CD8-positive, alpha-beta memory T cell (primary cell): ENCODE measurements at places on chromosomes 4 and X. TPM values are rescaled to one million over a fixed set of nuclear protein-coding genes. Genes with fewer than 3 reads are reported as not detected.

DNA sequence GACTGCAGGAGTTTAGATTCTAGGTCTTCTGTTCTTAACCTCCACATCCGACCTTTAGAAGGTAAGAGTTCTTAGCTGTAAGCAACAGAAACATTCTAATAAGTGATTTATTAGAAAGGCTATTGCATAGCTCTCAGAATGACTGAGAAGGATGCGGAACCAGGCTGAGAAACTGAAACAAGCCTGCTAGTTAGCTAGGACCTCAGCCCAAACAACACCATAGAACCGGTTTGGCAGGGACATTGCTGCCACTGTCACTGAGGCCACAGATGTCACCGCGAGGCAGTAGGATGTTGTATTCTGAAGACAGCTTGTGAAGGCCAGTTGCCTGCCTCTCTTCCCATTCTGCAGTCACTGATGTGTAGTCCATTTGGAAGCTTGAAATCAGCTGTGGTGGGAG, 160.0 kb upstream of the ARX start:
- no peak for DNase-seq
- no peaks in the 10 kb centered on the region for H3K36me3 ChIP-seq
- H3K4me1 ChIP-seq, result no peaks in the 10 kb centered on the region
- no peak overlapping the region for H3K27ac ChIP-seq
- H3K27me3 ChIP-seq, result no peaks in the 10 kb centered on the region
- no peak overlapping the region for H3K4me3 ChIP-seq

GRCh38 chr4:109592367-109592766, 32.3 kb downstream of the MCUB start:
- no peak overlapping the region for H3K4me3 ChIP-seq
- H3K36me3 ChIP-seq, result no peaks in the 10 kb centered on the region
- H3K27me3 ChIP-seq, result no peaks in the 10 kb centered on the region
- no peak for DNase-seq
- H3K4me1 ChIP-seq, result peaks cover 40% of the 10 kb centered on the region
- no peak overlapping the region for H3K27ac ChIP-seq

Gene OR13H1
- not detected for total RNA-seq

DNA sequence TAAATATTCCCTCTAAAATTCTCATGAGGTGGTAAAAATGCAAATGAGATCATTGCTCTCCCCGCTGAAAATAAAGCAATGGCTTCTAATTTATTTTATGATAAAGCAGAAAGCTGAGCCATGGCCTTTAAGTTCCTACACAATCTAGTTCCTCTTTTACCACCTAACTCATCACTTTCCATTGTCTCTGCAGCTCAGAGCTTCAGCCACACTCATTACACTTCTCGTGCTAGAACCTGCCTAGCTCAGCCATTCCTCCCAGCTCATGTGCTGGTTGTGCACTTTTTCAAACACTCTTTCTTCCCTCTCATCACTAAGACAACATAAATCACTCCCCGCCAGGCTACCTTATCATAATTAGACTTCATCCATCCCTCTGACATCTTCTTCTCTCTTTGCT, 1112.1 kb upstream of the PRKX start:
- DNase-seq, result no peak
- no peaks in the 10 kb centered on the region for H3K36me3 ChIP-seq
- no peak overlapping the region for H3K27ac ChIP-seq
- no peaks in the 10 kb centered on the region for H3K4me1 ChIP-seq

GRCh38 chr4:81180916-81181315, 34.1 kb downstream of the PRKG2 start:
- H3K27ac ChIP-seq, result no peak overlapping the region
- no peak overlapping the region for H3K4me3 ChIP-seq
- H3K27me3 ChIP-seq, result no peaks in the 10 kb centered on the region

GRCh38 chr4:24473309-24473721, 111.0 kb downstream of the DHX15 start:
- no peak for DNase-seq
- H3K27ac ChIP-seq, result no peak overlapping the region
- H3K36me3 ChIP-seq, result no peaks in the 10 kb centered on the region
- peaks cover 4% of the 10 kb centered on the region for H3K4me1 ChIP-seq

Gene FMR1NB
- not detected for total RNA-seq

DNA sequence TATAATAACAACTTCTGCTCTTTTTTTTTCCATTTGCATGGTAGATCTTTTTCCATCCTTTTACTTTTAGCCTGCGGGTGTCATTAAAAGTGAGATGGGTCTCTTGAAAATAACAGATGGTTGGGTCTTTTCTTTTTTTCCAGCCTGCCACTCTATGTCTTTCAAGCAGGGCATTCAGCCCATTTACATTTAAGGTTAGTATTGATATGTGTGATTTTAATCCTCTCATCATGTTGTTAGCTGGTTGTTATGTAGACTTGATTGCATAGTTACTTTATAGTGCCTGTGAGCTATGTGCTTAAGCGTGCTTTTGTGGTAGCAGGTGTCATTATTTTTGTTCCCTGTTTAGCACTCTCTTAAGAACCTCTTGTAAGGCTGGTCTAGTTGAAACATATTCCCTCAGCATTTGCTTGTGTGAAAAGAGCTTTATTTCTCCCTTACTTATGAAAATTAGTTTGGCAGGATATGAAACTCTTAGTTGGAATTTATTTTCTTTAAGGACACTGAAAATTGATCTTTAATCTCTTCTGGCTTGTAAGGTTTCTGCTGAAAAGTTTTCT, 326.1 kb downstream of the SH3BGRL start:
- no peak overlapping the region for H3K4me3 ChIP-seq
- H3K36me3 ChIP-seq, result no peaks in the 10 kb centered on the region
- no peaks in the 10 kb centered on the region for H3K27me3 ChIP-seq
- DNase-seq, result no peak
- no peaks in the 10 kb centered on the region for H3K4me1 ChIP-seq

- peaks cover 3% of the 10 kb centered on the region for H3K27me3 ChIP-seq
- H3K36me3 ChIP-seq, result no peaks in the 10 kb centered on the region
- peak overlapping the region; percentile 55 for H3K4me3 ChIP-seq
- DNase-seq, result no peak
- H3K27ac ChIP-seq, result peak overlapping the region; percentile 22
Measured at GRCh38 chr4:2417226-2417764, 1.1 kb downstream of the ZFYVE28 start.

GRCh38 chrX:53262918-53263394, 18.4 kb downstream of the IQSEC2 start:
- no peaks in the 10 kb centered on the region for H3K27me3 ChIP-seq
- H3K36me3 ChIP-seq, result no peaks in the 10 kb centered on the region
- no peak for DNase-seq
- H3K4me1 ChIP-seq, result peaks cover 16% of the 10 kb centered on the region
- no peak overlapping the region for H3K27ac ChIP-seq

DNA sequence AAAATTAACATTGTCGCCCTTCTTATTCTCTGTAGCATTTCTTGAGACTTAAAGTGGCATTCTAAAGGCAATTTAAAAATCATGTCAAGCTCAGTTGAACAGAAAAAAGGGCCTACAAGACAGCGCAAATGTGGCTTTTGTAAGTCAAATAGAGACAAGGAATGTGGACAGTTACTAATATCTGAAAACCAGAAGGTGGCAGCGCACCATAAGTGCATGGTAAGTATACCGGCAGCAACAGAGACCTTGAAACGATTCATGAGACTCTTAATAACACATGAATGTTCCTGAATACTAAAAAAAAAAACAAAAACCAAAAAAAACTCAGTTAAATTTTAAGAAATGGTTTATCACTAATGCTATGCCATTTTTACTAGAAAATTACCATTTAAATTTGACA, 82.4 kb upstream of the HPRT1 start:
- no peak overlapping the region for H3K27ac ChIP-seq
- H3K4me1 ChIP-seq, result peaks cover 7% of the 10 kb centered on the region
- no peak overlapping the region for H3K4me3 ChIP-seq
- DNase-seq, result no peak
- no peaks in the 10 kb centered on the region for H3K36me3 ChIP-seq

- H3K27me3 ChIP-seq, result no peaks in the 10 kb centered on the region
- no peaks in the 10 kb centered on the region for H3K4me1 ChIP-seq
- H3K36me3 ChIP-seq, result no peaks in the 10 kb centered on the region
- H3K4me3 ChIP-seq, result no peak overlapping the region
- no peak overlapping the region for H3K27ac ChIP-seq
- no peak for DNase-seq
Measured at GRCh38 chrX:93420090-93420489, 253.3 kb downstream of the NAP1L3 start.

Gene SUPT20HL2
- total RNA-seq, result not detected

- no peak overlapping the region for H3K27ac ChIP-seq
- DNase-seq, result no peak
- H3K4me1 ChIP-seq, result no peaks in the 10 kb centered on the region
- H3K36me3 ChIP-seq, result peaks cover 11% of the 10 kb centered on the region
- H3K27me3 ChIP-seq, result no peaks in the 10 kb centered on the region
- no peak overlapping the region for H3K4me3 ChIP-seq
Measured at GRCh38 chr4:145822581-145822980, 116.0 kb downstream of the ZNF827 start.

GRCh38 chr4:17285747-17286146, 226.1 kb downstream of the QDPR start:
- H3K27me3 ChIP-seq, result no peaks in the 10 kb centered on the region
- H3K27ac ChIP-seq, result no peak overlapping the region
- H3K4me3 ChIP-seq, result no peak overlapping the region
- no peaks in the 10 kb centered on the region for H3K4me1 ChIP-seq
- DNase-seq, result no peak

Gene MAGEA11
- not detected for total RNA-seq

Gene PAPSS1
- 26.6 TPM for total RNA-seq

- H3K27ac ChIP-seq, result no peak overlapping the region
- H3K4me1 ChIP-seq, result no peaks in the 10 kb centered on the region
- peaks cover 26% of the 10 kb centered on the region for H3K36me3 ChIP-seq
- no peak overlapping the region for H3K4me3 ChIP-seq
- DNase-seq, result no peak
Measured at GRCh38 chrX:40049084-40049641, 48.6 kb downstream of the BCOR start.

DNA sequence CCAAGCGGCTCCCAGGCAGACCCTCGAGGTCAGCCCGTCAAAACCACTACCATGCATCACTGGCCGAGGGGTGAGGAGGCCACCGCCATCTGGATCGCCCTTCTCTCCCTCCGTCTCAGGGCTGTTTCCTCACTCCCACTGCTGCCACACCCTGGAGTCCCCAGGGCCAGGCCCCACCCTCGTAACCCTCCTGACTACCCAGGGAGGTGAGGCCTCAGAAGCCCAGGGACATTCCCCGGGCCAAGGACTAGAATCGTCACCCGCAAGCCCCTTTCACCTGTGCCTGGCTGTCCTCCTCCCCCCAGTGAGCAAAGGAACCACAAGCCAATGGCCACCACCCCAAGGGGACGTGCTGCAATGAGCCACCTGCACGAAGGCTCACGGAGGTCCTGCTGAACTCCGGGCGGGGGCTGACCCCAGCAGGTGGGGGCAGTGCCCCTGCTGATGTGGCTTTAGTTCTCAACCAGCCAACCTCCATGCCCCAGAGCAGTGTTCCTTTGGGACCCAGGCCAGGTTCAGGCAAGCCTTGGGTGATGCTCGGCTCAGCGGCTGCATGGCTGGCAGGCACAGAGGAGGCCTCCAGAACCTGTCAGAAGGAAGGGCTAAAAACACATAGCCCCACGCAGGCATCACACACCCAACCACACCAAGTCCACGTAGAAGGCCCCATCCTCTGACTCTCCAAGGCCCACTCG, 23.8 kb downstream of the PPP2R2C start:
- no peaks in the 10 kb centered on the region for H3K36me3 ChIP-seq
- DNase-seq, result no peak
- no peaks in the 10 kb centered on the region for H3K27me3 ChIP-seq

Gene ZCCHC18
- 3.1 TPM for total RNA-seq

GRCh38 chr4:53748328-53748772, 157.1 kb upstream of the LNX1 start:
- H3K36me3 ChIP-seq, result no peaks in the 10 kb centered on the region
- H3K4me1 ChIP-seq, result no peaks in the 10 kb centered on the region
- H3K27ac ChIP-seq, result no peak overlapping the region
- no peaks in the 10 kb centered on the region for H3K27me3 ChIP-seq
- no peak overlapping the region for H3K4me3 ChIP-seq

DNA sequence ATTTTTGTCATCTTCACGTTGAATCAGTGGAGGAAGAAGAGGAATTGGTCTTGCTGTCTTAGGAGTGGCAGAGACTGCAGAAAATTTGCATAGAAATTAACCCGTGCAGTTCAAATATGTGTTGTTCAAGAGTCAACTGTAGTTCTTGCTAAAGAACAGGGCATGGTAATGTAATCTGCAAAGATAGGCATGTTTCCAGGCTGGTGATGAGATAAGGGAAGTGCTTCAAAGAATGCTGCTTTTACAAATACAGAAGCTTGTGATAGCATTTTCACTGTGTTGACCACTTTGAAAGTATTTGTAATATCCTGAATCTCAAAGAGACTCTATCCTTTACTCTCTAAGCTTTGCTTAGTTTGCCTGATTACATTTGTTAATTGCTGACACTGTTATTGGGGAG, 60.1 kb downstream of the PRRG1 start:
- H3K4me1 ChIP-seq, result no peaks in the 10 kb centered on the region
- no peak overlapping the region for H3K4me3 ChIP-seq
- H3K36me3 ChIP-seq, result no peaks in the 10 kb centered on the region
- H3K27me3 ChIP-seq, result no peaks in the 10 kb centered on the region

Gene MAD2L1
- total RNA-seq, result 73.8 TPM

DNA sequence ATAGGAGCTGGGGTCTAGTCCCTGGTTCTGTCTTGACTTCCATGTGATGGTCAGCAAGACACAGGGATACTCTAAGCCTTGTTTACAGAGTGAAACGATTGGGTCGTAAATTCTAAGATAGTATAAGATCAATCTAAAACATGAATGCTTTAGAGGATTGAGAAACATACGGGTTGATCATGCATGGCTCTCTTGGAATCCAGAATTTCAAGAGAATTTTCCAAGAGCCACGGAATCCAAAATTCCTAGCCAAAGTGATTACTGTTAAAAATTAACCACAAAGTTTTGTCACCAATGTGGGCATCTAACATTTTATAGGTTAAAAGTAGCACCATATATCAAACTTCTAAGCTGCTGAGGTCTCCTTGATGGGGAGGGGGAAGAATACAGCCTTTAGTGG, 16.5 kb downstream of the HS3ST1 start:
- H3K4me3 ChIP-seq, result no peak overlapping the region
- no peak overlapping the region for H3K27ac ChIP-seq
- no peaks in the 10 kb centered on the region for H3K36me3 ChIP-seq
- no peaks in the 10 kb centered on the region for H3K4me1 ChIP-seq

Gene GIMD1
- total RNA-seq, result not detected

Gene USP38
- total RNA-seq, result 28.9 TPM
